T-cell (primary cell): ENCODE measurements at places on chromosomes 1 and 21. TPM values are rescaled to one million over a fixed set of nuclear protein-coding genes. Genes with fewer than 3 reads are reported as not detected.

- H3K27me3 ChIP-seq = peaks cover 2% of the 10 kb centered on the region
- no peak overlapping the region for H3K4me3 ChIP-seq
- no peaks in the 10 kb centered on the region for H3K36me3 ChIP-seq
- no peaks in the 10 kb centered on the region for H3K4me1 ChIP-seq
Observed at GRCh38 chr1:66480162-66480561, 53.8 kb upstream of the SGIP1 start.

- no peak for DNase-seq
- no peak overlapping the region for H3K4me3 ChIP-seq
- H3K4me1 ChIP-seq = no peaks in the 10 kb centered on the region
- H3K36me3 ChIP-seq = no peaks in the 10 kb centered on the region
- peaks cover 4% of the 10 kb centered on the region for H3K27me3 ChIP-seq
- no peak overlapping the region for H3K27ac ChIP-seq
Observed at GRCh38 chr1:18805150-18805879, 54.1 kb downstream of the TAS1R2 start.

AIRE gene
- not detected for total RNA-seq

- H3K27me3 ChIP-seq = no peaks in the 10 kb centered on the region
- H3K36me3 ChIP-seq = no peaks in the 10 kb centered on the region
- no peak overlapping the region for H3K27ac ChIP-seq
- no peak overlapping the region for H3K4me3 ChIP-seq
Observed at GRCh38 chr1:191929383-191929782, 228.9 kb upstream of the RGS18 start.

DNA sequence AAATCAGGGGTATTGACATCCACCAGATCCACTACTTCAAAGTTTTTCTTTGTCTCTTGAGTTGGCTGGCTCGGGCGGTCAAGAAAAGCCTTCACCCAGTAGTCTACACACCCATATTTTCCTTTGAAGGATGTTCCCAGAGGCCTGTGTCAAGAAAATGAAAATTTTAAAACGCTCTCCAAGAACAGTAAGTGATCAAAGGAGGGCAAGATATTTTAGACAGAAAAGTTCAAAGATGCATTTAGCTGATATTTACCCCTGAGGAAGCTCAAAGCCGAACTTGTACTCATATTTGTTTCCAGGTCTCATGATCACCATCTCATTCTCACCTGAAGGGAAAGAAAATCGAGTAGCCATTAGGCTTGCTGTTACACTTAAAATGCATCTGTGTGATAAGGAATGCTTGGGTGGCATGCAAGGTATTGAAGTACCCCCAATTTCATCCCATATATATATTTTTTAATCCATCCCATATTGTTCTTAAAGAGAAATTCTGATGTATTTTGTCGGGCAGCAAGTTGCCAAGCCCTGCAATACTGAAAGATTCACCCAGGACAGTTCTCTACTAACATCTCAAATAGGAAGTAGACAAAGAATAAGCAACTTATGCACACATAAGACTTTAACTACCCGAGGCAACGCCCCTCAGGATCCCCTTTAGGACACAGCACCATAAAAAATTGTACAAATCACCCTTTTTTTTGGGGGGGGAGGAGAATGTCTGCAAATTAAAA is 1.1 kb downstream of the TXNIP start:
- peak overlapping the region; percentile 100 for H3K4me3 ChIP-seq
- H3K27ac ChIP-seq = peak overlapping the region; percentile 82
- H3K4me1 ChIP-seq = peaks cover 43% of the 10 kb centered on the region
- H3K27me3 ChIP-seq = no peaks in the 10 kb centered on the region
- DNase-seq = no peak

DNA sequence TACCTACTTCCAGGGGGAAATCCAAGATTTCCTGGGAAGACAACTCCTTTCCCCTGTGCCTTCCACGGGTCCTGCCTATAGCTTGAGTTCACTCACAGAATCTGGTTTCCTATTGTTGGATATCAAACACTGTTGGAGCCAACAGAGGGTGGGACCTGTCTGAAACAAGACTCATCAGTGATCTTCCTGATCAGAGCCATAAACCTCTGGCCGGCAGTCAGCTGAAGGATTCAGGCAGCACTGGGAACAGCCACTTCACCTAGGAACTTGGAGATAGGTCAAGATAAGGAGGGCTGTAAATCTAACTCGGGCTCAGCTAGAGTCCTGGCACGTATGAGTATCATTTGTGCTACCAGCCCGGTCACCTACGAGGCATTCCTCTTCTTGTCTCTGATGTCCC is 23.3 kb downstream of the SH3BP5L start:
- no peaks in the 10 kb centered on the region for H3K27me3 ChIP-seq
- H3K4me3 ChIP-seq = no peak overlapping the region
- peaks cover 9% of the 10 kb centered on the region for H3K4me1 ChIP-seq
- DNase-seq = no peak
- H3K36me3 ChIP-seq = no peaks in the 10 kb centered on the region

PRAMEF18 gene
- total RNA-seq = not detected

GRCh38 chr1:246907472-246907871 is 24.3 kb downstream of the AHCTF1 start:
- DNase-seq = no peak
- H3K27me3 ChIP-seq = no peaks in the 10 kb centered on the region
- H3K4me1 ChIP-seq = no peaks in the 10 kb centered on the region

DNA sequence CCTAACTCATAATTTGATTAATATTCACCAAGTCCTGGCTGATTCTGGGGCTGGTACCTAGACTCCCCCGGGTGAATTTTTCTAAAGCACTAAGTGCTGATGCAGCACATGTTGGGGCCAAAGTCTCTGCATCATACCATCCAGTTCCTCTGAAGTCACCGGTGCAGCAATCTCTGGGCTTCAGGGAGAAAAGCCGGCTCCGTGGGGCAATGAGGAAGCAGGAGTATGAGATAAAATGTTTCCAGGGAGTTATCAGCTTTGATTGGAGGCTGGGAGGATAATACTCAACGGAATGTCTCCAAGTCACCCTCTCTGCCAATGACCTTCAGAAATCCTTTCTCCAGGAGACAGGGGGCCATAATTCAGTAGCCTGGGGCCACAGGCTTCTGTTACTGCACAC is 1.2 kb downstream of the FCAMR start:
- H3K4me1 ChIP-seq = peaks cover 15% of the 10 kb centered on the region
- peaks cover 9% of the 10 kb centered on the region for H3K27me3 ChIP-seq
- no peak for DNase-seq
- no peak overlapping the region for H3K27ac ChIP-seq
- H3K36me3 ChIP-seq = no peaks in the 10 kb centered on the region

- no peak within 1 kb of the TSS for H3K27ac ChIP-seq
- H3K27me3 ChIP-seq = peaks cover 20% of the 10 kb centered on the region
- DNase-seq = no peak
- no peaks in the 10 kb centered on the region for H3K36me3 ChIP-seq
- H3K4me1 ChIP-seq = no peaks in the 10 kb centered on the region
- H3K4me3 ChIP-seq = no peak within 1 kb of the TSS
Observed at GRCh38 chr1:47023268-47024140, at the start of gene CYP4X1. TSS of gene CYP4X1 (plus strand) at chr1:47023669. CDS start at chr1:47023818, 149 bp downstream.

DNA sequence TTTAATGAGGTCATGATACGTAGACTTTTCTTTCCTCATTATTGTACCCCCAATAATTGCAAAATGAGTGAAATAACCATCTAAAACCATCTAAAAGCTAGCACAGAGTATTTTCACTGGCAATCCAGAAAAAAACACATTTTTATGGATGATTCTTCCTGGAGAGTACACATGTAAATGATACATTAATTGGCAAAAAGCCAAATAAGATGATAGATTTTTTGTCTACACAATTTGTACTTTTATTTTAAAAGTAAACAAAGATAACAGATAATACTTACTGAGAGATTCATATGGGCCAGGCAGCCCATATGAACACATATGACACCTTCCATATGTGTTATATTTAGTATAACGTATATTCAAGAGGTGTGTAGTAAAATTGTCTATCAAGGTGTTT is 2.5 kb upstream of the KRTAP19-7 start:
- no peak overlapping the region for H3K27ac ChIP-seq
- H3K36me3 ChIP-seq = no peaks in the 10 kb centered on the region
- no peaks in the 10 kb centered on the region for H3K27me3 ChIP-seq

OR14K1 gene
- total RNA-seq = not detected

DNA sequence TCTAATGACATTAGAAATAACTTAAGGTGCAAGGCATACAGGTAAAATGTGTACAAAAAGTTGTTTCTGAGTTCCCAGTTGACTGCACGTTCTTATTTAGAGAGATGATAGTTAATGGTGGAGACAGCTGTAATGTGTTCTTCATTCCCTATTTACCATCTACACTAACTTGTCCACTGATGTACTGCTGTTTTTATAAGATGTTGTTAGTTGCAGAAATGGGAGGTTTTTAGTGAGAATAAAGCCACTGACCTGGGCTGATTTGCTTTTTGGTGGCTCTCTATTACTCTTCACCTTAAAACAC is 122.9 kb upstream of the LYPLAL1 start:
- DNase-seq = no peak
- no peaks in the 10 kb centered on the region for H3K36me3 ChIP-seq
- no peak overlapping the region for H3K27ac ChIP-seq
- H3K27me3 ChIP-seq = no peaks in the 10 kb centered on the region
- no peaks in the 10 kb centered on the region for H3K4me1 ChIP-seq

GRCh38 chr1:155209312-155209721 is 822 bp downstream of the MTX1 start:
- H3K4me3 ChIP-seq = peak overlapping the region; percentile 87
- H3K4me1 ChIP-seq = peaks cover 9% of the 10 kb centered on the region
- DNase-seq = no peak
- peaks cover 8% of the 10 kb centered on the region for H3K36me3 ChIP-seq
